ENCODE measurements at places on chromosomes 3 and 15.
A peak's percentile ranks its signal among the peaks of the same experiment; 100 is the strongest.

GRCh38 chr3:88005066-88005465, 53.7 kb downstream of the CGGBP1 start:
- DNase-seq, result no peak

DNA sequence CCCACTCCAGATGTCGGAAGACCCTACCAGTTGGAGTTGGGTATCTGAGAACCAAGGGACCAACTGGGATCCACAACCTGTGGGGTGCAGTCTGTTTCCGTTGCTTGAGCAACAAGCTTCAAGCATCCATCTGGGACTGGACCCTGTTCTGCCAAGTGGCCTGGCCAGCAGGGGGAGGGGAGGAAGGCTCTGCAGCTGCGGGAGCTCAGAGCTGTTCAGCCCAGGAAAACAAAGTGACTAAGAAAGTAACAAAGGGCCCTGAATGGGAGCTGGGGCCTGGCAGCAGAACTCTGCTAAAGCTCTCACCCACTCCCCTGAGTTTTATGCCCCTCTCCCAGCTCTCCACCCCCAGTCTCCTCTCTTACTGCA, 2.7 kb downstream of the TYRO3 start:
- no peak for DNase-seq

GRCh38 chr3:144429719-144430121, 458.1 kb downstream of the DIPK2A start:
- DNase-seq, result peak; percentile 30

DNA sequence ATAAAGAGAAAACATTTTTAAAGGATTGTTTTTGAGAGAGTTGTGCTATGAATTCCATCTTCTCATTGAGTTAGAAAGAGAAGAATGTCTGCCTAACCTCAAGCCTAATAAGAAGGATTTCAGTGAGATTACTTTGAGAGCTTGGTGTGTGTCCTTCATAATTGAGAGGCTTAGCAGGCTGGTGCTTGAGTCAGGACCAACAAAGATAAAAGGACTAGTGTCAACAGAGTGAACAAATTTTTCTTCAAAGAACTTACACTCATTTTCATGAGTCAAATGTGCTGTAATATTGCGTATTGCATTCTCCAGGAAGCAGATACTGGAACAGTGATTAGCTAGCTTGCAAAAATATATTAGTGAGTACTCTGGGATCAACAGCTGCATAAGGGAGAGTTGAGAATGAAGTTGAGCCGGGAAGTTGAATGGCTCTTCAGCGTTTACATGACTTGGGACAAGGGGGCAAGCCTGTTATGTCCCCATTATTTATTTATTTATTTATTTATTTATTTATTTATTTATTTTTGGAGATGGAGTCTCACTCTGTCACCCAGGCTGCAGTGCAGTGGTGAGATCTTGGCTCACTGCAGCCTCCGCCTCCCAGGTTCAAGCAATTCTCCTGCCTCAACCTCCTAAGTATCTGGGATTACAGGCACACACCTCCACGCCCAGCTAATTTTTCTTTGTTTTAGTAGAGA, 37.5 kb upstream of the SLITRK3 start:
- no peak for DNase-seq

DNA sequence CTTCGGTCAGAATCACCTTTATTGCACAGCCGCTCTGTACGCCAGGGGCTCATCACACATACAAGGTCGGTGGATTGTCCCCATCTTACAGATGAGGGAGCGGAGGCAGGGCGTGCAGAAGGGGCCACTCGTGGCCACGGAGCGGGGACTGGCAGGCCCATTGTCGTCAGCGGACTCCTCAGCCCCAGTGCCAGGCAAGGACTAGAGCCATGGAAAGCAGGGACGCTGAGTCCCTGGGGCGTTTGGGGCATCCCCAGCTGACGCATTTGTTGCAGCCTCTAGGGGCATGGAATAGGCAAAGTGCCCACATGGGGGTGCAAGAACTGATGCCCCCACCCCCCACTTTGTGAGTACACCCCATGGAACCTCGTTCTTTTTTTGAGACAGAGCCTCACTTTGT, 29.8 kb upstream of the FURIN start:
- no peak for DNase-seq

- no peak for DNase-seq
Observed at GRCh38 chr3:162021206-162021605, 524.6 kb downstream of the OTOL1 start.

DNA sequence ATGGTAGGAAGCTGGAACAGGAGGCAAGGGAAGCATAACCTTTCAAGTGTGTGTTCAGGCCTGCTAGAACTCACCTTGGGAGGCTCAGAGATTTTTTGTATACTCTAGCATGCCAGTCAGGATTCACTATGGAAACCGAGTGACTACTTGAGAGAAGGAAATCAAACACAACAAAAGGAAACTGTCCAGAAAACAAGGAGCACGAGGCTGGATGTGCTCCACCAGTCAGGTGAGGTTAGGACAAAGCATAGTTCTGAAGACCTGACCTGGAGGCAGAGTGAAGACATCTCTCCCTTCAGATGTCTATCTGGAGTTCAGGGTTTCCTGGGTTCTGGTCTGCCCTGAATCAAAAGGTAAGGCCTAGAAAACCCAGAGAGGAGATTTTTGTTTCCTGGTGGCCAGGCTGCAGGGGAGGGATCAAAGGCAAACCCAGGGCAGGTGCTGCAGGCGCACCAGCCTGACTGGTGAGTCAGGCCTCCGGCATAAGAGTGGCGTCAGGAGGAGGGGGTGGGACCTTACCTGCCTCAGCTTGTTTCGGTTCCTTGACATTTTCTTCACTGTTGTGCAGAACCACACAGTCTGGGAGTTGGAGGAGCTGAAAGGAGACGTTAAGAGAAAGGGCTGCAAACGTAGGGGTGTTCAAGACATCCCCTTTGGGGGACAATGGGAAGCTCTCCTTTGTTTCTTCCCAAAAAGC, 52.2 kb upstream of the OSBPL11 start:
- DNase-seq, result no peak

DNA sequence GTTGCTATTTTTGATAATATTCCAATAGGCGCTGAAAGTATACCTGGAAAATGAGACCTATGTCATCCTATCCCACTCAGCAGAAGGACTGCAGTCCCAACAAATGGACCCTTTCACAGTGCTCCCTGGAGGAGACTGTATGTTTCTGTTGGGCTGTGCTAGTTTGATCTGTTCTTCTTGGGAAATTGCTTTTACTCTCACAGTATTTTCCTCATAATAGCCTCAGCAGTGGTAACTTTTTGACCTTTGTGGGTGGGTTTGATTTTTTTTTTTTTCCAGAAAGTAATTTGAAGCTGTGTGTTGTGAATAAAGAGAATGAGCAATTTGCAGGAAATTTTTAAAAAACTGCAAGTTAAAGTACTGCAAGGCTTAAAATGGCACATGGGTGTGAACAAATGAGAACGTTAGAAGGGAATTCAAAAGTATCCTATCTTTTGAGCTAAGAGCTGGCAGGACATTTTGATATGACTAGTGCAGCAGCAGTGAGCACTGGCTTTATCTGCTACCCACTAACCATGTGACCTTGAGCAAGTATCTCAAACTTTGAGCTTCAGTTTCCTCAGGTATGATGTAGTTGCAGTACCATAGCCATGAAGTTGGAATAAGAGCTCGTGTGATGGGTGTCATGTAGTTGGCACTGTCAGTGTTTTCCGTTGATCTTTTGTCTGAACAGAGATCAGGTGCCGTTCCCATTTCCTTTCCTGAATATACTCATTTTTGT, 118.4 kb downstream of the ATG7 start:
- no peak for DNase-seq

GRCh38 chr3:50550079-50550736, 17.3 kb downstream of the C3orf18 start:
- DNase-seq, result peak; percentile 79

DNA sequence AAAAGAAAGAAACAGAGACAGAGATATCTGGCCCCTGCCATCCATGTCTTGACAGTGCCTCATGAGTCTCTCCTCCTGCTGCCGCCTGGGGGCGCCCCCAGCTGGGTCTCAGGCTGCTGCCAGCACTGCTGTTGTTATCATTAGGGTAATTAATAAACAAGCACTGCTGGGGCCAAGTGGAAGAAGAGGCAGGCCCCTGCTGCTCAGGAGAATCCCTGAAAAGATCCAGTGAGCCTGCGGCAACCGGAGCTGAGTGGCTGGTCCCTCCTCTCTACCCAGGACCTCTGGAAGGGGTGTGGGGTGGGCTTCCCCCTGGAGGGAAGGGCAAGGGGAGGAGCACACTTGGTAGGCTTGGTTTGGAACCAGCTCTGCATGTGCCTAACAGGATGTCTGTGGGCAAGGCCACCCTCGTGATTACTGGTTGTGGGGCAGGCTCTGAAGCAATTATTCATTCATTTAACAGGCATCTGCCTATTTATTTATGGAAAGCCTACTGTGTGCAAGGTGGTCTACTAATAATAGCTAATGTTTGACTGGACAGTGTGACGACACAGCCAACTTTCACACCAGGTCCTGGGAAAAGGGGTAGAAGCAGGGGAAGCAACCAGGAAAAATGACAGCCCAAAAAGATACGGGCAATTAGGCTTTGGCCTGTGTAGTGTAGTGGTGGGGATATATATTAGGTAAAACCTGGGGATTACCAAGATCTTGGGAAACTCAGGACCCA, 1.2 kb upstream of the TYRO3 start:
- peak; percentile 84 for DNase-seq

GRCh38 chr3:115862099-115862498, 238.8 kb downstream of the GAP43 start:
- DNase-seq, result no peak
